ENCODE measurements at places on chromosomes 3 and 15.

- DNase-seq, result no peak
These were observed 32.6 kb downstream of the PLS1 start for GRCh38 chr3:142628801-142629200.

GRCh38 chr3:98573181-98573728, 20.2 kb downstream of the CPOX start:
- peak; percentile 62 for DNase-seq

- DNase-seq, result no peak
These were observed 16.9 kb downstream of the TIGIT start for GRCh38 chr3:114310695-114311094.

- DNase-seq, result no peak
These were observed 265.4 kb downstream of the VPS13C start for GRCh38 chr15:61794881-61795280.

- DNase-seq, result no peak
These were observed 374.0 kb downstream of the SV2B start for GRCh38 chr15:91473894-91474545.

GRCh38 chr3:44612678-44613077, 12.2 kb upstream of the ZNF197 start:
- DNase-seq, result no peak

GRCh38 chr3:173395073-173395411, 2.5 kb upstream of the NLGN1 start:
- peak; percentile 3 for DNase-seq

DNA sequence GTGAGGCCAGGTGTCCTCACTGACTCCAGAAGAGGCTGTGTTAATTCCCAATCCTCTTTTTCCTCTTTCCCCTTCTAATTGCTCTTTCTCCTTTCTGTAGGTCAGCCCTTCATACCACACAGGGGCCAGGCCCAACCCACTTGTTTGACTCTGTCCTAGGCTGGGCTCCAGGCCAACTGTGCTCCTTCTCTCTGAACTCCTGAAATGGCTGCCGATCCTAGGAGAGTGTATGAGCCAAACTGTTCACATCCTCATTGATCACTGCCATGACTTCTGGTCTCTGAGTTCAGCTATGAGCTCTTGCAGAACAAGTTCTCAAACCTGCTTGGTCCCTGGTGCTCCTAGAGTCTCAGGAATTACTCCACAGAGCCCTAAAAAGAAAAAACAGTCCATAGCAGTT, 145.1 kb downstream of the VGLL4 start:
- no peak for DNase-seq

DNA sequence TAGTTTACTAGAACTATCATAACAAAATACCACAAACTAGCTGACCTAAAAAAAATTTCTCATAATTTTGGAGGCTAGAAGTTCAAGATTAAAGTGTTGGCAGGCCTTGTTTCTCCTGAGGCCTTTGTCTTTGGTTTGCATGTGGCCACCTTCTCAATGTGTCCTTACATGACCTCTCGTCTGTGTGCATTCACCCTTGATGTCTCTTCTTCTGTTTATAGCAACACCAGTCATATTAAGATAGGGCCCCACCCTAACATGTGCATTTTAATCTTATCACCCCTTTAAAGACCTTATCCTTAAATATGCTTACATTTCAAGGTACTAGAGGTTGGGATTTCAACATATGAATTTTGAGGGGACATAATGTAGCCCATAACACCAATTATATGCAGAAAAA, 177.0 kb downstream of the ZBBX start:
- no peak for DNase-seq

GRCh38 chr15:101641129-101641764, 10.9 kb downstream of the TM2D3 start:
- DNase-seq, result peak; percentile 86

GRCh38 chr3:191412759-191413158, 48.2 kb upstream of the PYDC2 start:
- no peak for DNase-seq

DNA sequence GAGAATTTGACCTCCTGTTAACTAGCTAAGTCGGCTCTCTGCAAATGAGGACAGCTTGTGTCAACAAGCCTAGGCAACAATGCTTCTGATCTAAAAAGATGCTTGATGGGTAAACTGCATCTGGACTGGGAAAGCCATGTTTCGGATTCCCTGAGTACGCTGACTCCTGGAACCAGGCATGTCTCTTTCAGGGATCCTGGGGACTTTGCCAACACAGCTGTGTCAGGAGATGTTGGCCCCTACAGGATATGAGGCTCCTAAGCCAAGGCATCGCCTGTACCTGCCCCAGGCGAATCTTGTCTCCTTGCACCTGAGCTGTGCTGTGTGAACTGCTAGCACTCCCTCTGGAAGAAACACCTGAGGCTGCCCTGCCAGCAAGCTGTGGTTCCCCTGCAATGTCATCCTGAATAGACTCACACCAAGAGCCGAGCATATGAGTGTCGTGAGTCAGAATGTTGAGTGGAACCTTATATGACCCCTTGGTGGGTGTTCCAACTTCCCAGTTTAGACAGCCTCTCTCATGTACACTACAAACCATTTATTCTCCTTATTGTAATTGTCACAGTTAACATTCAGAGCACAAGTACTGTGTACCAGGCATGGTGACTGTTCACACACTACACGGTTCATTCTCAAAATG, 17.0 kb downstream of the EOGT start:
- DNase-seq, result no peak

GRCh38 chr3:37990527-37990926, at the start of gene VILL:
Gene VILL, plus strand, starts transcription at chr3:37990786. Its CDS starts 2,887 bp downstream, at chr3:37993673.
- DNase-seq, result no peak

- no peak for DNase-seq
These were observed 269.6 kb upstream of the TRIM42 start for GRCh38 chr3:140408252-140408651.

GRCh38 chr15:29835301-29835700, 13.0 kb upstream of the TJP1 start:
- DNase-seq, result no peak

DNA sequence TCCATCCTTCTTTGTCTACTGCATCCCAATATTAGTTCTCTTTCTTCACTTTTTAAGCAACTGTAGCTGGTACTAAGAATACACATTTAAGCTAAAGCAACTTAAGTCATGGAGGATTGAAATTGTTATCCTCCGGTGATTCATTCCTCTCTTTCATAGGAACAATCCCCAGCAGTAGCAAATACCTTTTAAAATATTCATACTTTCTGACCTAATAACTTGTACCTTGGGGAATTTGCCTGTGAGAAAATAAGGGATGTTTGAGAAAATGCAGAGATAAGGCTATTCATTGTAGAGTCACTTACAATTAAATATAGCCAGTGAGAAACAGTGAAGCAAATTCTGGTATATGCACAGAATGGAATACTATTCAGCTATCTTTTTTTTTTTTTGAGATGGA, 66.0 kb downstream of the VPS13C start:
- DNase-seq, result no peak

GRCh38 chr3:193744822-193745684, 152.0 kb downstream of the OPA1 start:
- DNase-seq, result no peak

GRCh38 chr3:111856501-111856900, 2.6 kb upstream of the PHLDB2 start:
- no peak for DNase-seq

- DNase-seq, result peak; percentile 55
These were observed 8.6 kb downstream of the TLR9 start for GRCh38 chr3:52216585-52217408.

- no peak for DNase-seq
These were observed 311.4 kb downstream of the LPP start for GRCh38 chr3:188465311-188465710.

DNA sequence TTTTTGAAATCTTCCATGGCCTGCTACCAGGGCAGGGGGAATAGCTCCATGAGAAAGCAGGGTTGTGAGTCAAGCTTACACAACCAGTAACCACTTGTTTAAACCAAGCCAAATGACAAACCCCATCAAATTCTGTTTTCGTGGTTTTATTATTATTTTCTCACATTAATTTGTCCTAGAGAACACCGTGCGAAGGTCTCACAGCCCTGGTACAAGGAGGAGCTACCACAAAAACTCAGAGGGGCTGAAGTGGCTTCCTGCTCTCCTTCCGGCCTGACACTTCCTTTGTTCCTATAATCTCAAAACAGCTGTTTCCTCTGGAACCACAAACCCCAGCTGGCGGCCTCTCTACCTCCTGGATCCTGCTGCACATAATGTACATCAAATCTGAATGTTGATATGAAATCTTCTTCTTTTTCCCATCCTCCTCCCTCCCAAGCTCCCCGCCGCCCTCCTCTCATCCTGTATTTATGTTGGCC, 375.9 kb downstream of the MCTP2 start:
- no peak for DNase-seq

- no peak for DNase-seq
These were observed 111.9 kb downstream of the ETFA start for GRCh38 chr15:76199106-76200082.

- peak; percentile 56 for DNase-seq
These were observed 8.4 kb upstream of the ANP32A start for GRCh38 chr15:68829068-68829467.

DNA sequence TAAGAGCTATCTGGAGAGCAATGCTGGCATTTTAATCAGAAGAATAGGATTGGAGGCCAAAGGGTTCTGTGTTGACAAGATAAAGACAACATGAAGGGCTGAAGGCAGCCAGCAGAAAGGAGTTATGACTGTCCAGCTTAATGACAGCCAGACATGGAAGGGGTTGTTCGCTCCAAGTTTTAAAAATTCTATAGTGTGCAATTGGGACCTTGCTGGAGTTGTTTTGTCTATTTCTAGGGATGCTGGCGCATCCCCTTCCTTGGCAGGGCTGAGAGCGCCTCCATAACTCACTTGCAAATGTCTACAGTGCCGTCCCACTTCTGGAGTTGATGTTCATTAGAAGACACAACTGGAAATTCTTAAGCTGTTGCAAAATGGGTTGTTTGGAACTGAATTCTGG, 200.7 kb downstream of the TLE3 start:
- no peak for DNase-seq

- DNase-seq, result no peak
These were observed 87.7 kb downstream of the TGFBR2 start for GRCh38 chr3:30694148-30694547.

DNA sequence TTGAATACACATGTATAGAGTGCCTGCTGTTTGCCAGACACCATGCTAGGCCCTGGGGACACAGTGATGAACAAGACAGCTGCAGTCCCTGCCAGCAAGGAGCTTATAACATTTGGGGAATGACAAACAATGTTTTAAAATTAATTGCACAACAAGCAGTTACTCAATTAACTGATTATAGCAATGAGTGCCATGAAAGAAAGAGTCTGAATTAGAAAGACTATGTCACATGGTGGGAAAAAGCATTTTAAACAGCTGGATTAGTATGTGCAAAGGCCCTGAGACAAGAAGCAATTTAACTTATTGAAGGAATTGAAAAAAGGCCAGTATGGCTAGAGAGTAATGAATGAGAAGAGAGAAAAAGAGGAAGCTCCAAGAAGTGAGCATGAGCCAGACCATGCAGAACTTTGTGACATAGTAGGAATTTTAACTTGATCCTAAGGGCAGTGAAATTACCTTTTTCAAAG, 64.5 kb upstream of the PLXNA1 start:
- DNase-seq, result no peak

GRCh38 chr3:117651246-117651645, 941.7 kb downstream of the TUSC7 start:
- DNase-seq, result no peak

GRCh38 chr3:140216249-140216648, 281.3 kb downstream of the CLSTN2 start:
- no peak for DNase-seq

- no peak for DNase-seq
These were observed 143.5 kb downstream of the NUP210 start for GRCh38 chr3:13276438-13277195.

DNA sequence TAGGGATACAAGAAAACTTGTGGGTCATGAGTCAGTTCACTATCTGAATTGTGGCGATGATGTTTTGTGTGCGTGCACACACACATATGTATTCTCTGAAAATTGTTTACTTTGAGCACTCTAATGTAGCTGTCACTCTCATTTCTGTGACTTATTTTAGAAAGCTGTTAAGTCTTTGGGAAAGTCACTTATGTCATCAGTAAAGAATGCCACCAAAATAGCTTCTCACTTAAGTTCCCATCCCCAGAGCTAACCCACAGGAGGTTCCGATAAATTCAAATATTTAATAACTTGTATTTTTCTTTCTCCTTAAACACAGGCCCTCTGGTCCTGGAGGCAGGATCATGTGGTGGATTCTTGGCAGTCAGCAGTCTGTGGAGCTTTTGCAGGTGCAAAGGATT, 138.3 kb downstream of the LRIG1 start:
- DNase-seq, result no peak

DNA sequence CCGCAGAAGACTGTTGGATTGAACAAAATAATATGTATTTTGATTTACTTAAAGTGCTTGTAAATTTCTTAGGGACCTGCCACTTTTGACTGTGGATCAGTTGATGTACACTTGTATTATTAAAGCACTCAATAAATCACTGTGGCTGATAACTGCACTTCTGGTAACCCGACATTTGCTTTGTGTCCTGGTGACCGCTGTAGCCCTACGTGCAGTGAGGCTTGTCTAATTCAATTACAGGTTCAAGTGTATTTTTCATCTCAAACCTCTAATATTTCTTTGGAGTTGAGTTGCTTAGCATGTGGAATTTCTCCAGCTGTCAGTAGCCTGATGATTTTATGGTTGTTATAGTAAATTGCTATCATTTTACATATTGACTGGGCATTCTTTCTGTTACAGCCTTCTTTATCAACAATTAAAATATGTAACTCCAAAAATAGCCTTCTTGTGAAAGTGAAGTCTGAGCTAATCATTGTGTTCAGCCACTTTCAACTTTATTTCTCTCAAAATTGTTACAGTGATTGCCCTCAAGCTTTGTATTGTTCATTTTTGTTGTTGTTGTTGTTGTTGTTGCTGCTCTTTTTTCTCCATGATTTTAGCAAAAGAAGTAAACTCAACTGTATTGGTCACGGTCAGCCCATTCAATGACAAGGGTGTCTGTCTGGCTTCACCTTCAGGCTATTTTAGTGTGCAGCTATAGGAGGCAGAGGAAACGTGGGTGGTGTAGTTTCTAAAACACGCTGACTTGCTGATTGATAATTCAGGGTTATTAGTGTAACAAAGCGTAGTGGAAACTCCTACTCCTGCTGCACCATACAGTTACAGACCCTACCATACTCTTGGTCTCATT, 215.1 kb upstream of the UBE2E1 start:
- DNase-seq, result no peak

GRCh38 chr3:52606373-52607085, 70.1 kb downstream of the UQCC5 start:
- no peak for DNase-seq

DNA sequence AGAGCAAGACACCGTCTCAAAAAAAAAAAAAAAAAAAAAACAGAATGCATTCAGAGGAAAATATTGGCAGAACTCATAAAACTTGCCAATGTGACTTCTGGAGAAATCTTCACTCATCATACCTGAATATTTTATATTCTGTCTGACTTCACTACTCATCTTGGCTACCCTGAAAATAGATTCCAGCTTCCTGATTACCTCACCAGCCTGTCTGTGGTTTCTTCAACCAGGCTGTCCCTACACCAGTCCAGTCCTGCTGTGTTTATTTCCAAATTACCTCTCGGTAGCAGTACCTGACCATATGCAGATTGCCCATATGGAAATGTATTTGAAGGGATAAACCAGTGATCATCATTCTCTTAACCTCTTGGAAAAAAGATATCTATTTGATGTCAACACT, 9.3 kb upstream of the P3H2 start:
- DNase-seq, result no peak

- DNase-seq, result no peak
These were observed 638 bp upstream of the TBC1D5 start for GRCh38 chr3:17742880-17743657.

- DNase-seq, result no peak
These were observed 37.1 kb downstream of the EIF4E3 start for GRCh38 chr3:71688121-71688520.

GRCh38 chr3:28556195-28556594, 207.6 kb upstream of the AZI2 start:
- DNase-seq, result no peak
